ENCODE measurements at places on chromosomes 6 and 20.

GRCh38 chr20:58116505-58116904, 111.9 kb downstream of the ANKRD60 start:
- DNase-seq = no peak

- DNase-seq = no peak
These were observed 140.6 kb upstream of the BEND6 start for GRCh38 chr6:56814308-56814707.

DNA sequence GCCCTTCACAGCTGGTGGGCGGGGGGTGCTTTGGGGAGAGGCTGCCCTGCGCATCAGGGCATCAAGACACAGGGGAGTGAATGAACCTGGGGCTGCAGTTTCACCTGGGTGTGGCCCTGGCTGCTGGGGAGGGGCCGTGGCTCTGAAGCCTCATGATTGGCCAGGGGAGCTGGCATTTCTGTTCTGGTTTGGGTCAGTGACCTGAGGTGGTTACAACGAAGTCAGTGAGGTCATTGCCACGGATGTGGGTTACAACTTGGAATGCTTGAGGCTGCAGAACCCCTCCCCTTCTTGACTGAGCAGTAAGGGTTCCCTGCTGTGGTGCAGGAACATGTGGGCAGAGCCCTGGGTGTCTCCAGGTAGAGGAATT, 3.0 kb downstream of the TCEA2 start:
- DNase-seq = peak; percentile 42

DNA sequence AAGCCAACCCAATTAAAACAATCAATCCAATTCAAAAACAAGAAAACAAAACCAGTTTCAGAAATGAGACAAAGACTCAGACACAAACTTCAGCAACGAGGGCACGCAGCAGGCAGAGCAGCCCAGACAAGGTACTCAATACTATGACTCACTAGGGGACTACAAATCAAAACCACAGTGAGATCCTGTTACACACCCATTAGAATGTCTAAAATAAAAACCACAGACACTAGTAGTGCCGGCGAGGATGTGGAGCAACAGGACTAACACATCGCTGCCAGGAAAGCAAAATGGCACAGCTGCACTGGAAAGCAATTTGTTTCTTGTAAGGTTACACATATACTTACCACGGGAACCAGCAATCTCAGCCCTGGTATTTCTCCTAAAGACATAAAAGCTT, 28.4 kb upstream of the MAS1L start:
- DNase-seq = no peak

GRCh38 chr20:41939659-41940058, 321.5 kb upstream of the CHD6 start:
- no peak for DNase-seq

GRCh38 chr20:36268440-36269342, 32.4 kb downstream of the AAR2 start:
- no peak for DNase-seq

DNA sequence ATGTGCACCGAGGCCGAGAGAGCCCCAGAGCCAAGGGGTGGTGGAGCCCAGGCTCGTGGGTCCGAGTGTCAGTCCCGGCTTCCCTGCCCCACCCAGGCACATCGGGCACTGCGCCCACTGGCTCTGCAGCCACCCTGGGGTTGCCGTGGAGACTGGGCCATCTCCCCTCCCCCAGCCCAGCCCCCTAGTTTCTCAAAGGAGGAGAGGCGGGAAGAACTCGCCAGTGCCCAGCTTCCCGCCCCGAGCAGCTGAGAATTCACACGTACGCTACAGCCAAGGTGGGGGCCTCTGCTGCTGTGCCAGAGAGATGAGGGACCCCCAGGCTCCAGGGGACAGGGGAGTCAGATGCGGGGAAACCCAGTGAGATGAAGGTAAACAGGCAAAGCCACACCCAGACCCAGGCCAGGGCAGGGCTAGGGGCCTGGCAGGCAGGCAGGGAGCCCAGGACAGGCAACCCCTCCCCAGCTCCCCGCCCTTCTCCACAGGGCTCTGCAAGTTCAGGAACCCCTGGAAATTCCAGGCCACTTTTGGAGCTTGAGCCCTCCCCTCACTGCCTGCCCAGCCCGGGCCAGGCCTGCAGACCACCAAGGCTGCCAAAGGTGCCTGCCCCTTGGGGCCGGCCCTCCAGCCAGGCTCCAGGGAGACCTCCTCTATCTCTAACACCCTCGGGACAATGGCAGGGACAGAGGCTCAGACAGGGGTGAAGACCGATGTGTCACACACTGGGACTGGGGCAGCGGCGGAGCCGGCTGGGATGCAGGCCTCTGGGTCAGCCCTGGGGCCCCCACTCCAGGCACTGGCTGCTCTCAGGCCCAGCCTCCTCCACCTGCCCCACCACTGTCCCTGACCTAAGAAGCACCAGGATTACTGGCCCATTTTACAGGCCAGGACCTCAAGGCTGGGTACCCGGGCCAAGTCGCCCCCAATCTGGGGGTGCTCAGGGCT, 6.0 kb downstream of the LAMA5 start:
- DNase-seq = no peak

DNA sequence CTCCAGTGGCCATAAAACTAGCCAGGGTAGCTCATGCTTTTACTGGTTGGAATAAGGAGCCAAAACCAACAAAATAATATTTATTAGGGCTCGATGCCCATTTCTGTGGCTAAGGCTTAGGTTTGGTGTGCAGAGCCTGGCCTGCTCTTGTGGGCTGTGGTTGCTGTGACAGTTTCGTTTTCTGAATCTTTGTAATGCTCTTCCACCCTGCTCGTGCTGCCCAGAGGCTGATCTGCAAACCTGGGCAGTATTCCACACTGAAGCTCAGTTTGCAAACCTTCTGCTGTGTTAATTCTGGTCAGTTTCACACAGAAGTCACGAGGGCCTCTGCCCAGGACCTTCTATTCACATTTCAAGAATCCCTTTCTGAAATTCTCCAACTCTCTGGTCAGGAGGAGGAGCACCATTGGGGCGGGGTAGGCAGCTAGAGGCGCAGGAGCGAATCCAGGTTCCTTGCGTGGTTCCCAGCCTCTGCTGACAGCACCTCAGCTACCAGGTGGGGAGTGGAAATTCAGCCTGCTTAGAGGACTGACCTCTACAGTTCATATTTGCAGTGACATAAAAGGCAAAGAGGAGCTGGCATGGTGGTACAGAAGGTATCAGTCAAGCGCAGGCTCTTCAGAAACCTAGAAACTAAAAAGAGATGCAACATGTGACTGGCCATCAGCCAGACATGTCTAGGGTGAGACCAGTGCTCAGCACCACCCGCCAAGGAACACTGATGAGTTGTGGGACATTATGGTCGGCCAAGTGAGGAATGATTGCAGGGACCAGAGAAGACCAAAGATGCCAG, 14.3 kb upstream of the C20orf144 start:
- no peak for DNase-seq

GRCh38 chr6:105836889-105837288, 249.2 kb upstream of the PRDM1 start:
- no peak for DNase-seq

GRCh38 chr6:10801224-10801848, 37.0 kb downstream of the MAK start:
- DNase-seq = peak; percentile 16

DNA sequence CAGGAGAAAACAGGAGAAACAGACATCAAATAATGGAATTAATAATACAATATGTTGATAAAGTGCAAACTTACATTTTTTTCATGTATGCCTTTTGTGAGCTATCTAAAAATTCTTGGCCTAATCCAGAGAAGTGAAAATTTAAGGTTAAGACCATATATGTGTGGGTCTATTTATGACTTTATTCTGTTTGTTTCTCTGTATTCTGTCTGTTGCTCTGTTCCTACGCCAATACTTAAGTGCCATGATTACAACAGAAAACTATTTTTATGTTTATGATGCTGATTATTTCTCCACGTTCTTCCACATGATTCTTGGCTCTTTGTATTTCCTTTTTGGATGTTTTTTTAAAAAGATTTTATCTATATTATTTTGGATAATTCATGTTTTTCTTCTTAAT, 109.6 kb upstream of the MAP3K4 start:
- DNase-seq = no peak

GRCh38 chr20:2741463-2741862, 48.9 kb downstream of the EBF4 start:
- DNase-seq = no peak

- no peak for DNase-seq
These were observed 54.9 kb downstream of the MAP3K5 start for GRCh38 chr6:136737374-136737844.

DNA sequence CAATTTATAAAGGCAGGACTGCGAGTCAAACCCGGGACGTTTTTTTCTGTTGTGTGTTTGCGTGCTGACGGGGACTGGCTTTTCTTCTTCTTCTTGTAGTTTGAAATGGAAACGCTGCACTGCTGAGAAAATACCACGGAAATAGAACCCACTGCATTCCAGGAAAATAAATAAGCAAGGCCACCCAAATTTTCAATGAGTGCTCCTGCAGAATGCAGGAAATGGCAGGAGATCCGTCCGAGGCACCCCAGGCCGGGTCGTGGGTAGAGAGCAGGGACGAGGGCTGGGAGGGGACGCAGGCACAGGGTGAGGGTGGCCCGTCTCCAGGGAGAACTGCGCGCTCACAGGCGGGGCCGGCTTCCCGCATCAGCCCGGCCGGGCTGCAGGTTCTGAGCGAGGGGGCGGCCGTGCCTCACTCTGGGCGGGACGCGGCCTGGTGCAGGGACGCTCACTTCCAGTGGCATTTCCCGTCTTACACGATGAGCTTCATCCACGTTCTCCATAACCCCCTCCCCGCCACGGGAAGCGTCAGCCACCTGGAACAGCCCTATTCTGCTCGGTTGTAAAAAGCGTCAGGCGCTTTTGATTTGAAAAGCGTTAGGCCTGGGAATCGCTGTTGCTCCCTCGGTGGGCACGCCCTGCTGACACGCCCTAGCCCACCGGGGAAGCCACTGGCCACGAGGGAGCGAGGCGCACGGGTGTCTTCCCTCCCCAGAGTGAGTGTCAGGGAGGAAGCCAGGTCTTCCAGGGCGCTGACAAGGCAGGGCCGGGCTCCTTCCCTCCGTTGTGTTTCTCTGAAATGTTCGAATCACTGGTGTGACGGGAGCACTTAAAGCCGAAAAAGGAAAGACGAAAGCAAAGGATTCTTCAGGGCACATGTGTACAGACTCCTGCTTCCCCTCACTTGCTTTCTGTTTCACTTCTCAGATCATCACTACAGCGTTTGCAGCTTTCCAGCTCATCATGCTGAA, 17.9 kb upstream of the EXOC2 start:
- DNase-seq = peak; percentile 28

- no peak for DNase-seq
These were observed 12.2 kb upstream of the PRND start for GRCh38 chr20:4709261-4710105.

- DNase-seq = no peak
These were observed 9.2 kb downstream of the LY86 start for GRCh38 chr6:6597682-6598081.

DNA sequence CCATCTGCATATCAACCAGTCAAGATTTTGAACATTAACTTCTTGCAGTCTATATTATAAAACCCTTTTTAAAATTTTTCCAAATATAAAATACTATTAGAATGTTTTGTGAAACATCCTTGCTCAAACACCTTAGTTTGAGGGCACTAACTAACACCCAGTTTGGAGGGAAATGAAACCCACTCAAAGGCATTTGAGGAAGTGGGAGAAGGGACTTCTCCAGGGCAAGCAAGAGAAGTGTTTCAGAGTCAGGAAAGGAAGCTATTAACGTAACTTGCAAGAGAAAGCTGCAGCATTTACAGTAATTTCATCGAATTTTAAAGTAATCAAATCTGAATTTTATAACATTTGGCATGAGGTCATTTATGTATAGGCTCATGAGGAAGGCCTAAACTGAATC, 21.3 kb downstream of the MTFR2 start:
- no peak for DNase-seq

- DNase-seq = no peak
These were observed 465.3 kb upstream of the SYNCRIP start for GRCh38 chr6:86107985-86108384.

GRCh38 chr6:122872311-122872710, 83.3 kb downstream of the SMPDL3A start:
- no peak for DNase-seq

GRCh38 chr20:9068841-9069663, at the start of gene PLCB4:
PLCB4 (plus strand) TSS chr20:9069087; CDS start chr20:9307815, 238,728 bp downstream.
- no peak for DNase-seq

- no peak for DNase-seq
These were observed 58.6 kb downstream of the FOXA2 start for GRCh38 chr20:22525821-22526220.

- no peak for DNase-seq
These were observed 84.4 kb downstream of the SYNE1 start for GRCh38 chr6:152552616-152553209.

GRCh38 chr20:56976336-56976735, 290.1 kb downstream of the BMP7 start:
- no peak for DNase-seq

- no peak for DNase-seq
These were observed 16.1 kb upstream of the RAB22A start for GRCh38 chr20:58293453-58293852.

- no peak for DNase-seq
These were observed 63.9 kb downstream of the CHMP4B start for GRCh38 chr20:33875055-33875454.

GRCh38 chr20:2762578-2763131, 37.8 kb downstream of the CPXM1 start:
- no peak for DNase-seq

- DNase-seq = no peak
These were observed 31.9 kb downstream of the MYH7B start for GRCh38 chr20:34987288-34988190.

DNA sequence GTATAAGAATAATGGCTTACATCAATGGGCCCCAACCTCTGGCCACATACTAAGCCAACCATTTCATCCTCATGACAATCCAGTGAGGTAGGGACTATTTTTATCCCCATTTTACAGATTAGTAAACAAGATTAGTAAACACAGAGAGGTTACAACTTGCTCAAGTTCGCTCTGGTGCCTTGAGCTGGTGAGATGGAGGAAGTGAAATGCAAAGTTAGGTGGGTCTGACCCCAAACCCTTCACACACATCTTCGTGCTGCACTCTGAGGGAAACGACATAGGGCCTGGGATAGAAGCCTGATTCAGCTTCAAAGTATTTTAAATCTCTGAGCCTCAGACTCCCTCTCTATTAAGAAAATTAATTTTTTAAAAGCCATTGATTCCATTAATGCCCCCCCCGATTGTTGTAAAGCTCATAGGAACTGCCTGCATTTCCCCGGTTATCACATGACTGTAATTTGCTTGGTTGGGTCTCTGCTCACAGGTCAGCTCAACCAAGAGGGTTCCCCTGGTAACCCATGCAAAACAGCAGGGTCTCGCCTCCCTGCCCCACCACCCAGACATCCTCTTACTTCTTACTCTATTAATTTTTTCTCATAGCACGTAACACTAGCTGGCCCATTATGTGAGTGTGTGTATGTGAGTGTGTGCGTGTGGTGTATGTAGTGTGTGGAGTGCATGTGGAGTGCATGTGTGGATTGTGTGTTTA, 221.2 kb downstream of the MAFB start:
- DNase-seq = no peak

GRCh38 chr20:58659841-58660240, 8.8 kb downstream of the STX16 start:
- DNase-seq = no peak
